ENCODE measurements at places on chromosomes 4 and X.

DNA sequence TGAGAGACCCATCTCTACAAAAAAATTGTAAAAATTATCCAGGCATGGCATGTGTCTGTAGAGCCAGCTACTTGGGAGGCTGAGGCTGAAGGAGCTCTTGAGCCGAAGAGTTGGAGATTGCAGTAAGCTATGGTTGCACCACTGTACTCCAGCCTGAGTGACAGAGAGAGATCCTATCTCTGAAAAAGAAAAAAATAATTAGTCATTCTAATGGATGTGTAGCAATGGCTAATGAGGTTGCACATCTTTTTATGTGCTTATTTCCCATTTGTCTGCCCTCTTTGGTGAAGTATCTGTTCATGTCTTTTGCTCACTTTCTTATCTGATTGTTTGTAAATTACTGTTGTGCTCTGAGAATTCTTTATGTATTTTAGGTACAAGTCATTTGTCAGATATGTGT is 19.0 kb upstream of the MAML3 start:
- DNase-seq = no peak

GRCh38 chrX:8204169-8204935 is 33.3 kb upstream of the VCX2 start:
- DNase-seq = no peak

DNA sequence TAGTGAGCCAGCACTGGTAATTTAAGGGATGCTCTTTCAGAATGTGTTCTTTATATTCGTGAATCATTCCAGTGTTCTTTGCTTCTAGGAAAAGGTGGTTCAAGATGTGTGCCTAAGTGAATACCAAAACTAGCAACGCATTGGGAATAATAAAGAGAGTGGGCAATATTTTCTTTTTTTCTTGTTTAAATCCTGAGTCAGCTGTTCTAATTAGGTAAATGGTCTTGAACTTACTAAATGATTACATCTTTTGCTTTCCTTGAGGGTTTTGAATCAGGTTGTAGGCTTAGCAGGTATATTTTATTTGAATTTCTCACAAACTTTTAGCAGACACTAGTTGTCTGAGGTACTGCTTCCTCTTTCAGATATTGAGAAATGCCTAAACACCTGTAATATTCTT is 29.5 kb downstream of the ENPEP start:
- no peak for DNase-seq

GRCh38 chrX:53438174-53438831 is 4.1 kb upstream of the HSD17B10 start:
- no peak for DNase-seq

DNA sequence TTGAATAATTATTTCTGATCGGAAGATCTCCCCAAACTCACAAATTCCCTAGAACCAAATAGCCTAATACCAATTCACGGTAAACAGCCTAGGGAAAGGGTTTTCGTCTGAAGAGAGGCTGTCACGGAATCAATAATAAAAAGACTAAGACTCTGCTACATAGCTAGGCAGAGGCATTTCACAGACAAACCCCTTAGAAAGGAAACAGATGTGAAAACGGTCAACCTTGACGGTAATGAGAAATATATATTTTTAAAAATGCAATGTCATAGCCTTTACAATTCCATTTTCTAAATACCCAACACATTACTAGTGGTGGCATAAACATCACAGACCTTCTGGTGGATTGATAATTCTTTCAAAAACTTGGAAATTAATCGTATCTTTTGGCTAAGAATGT is 28.4 kb downstream of the PROM1 start:
- DNase-seq = no peak

GRCh38 chr4:75745721-75746199 is 21.4 kb downstream of the USO1 start:
- no peak for DNase-seq

- no peak for DNase-seq
Observed at GRCh38 chrX:21738210-21738949, 19.5 kb downstream of the SMPX start.

- no peak for DNase-seq
Observed at GRCh38 chr4:74950200-74950599, 17.3 kb downstream of the PARM1 start.

DNA sequence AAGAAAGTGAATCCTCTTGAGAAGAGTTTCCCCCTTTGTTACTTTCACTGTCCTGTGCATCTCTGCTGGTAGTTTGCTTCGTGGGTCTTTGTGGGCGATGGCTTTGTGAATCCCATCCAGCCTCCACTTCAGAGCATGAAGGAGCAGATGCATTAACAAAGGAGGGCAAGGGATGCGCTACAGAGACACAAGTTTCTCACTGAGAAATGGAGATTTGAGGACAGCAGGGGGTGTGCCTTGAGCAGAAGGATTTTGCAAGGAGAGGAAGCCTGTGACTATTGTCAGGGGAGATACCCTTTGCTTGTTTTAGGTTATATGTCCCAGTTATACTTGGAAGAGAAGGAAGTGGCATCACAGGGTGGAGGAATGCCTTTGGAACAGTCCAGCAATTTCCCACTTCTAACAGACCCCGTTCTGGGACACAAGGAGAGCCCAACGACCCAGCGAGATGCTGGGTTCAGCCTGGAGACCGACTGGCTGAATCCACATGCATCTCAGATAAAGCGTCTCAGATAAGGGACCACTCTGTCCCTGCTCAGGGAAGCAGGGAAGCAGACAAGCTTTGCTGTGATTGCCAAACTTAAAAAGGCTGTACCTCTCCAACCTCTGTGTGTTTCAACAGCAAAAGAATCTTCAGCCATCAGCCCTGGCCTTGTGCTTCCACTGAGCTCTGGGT is 314.6 kb upstream of the GATB start:
- DNase-seq = no peak

GRCh38 chr4:118905566-118905965 is 16.9 kb downstream of the SYNPO2 start:
- no peak for DNase-seq

GRCh38 chrX:18707426-18708049 is at the start of gene PPEF1:
TSS of gene PPEF1 (plus strand) at chrX:18707645. CDS start at chrX:18707781, 136 bp downstream.
- DNase-seq = no peak

DNA sequence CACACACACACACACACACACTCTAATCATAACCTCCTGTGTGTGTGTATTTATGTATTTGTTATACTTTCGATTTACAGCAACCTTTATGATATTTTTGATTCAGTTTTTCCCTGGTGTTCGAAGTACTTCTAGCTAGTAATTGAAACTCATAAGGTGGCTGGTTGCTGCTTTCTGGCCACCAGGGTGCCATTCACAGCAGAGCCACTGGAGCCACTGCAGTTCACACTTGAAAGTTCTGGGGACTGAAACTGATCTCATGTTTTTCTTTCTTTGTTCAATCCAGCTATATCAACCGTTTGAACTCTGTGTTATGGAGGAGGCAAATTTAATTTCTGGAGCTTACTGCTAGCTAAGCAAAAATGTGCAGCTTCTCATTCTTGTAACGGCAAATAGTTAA is 419.4 kb downstream of the ADGRL3 start:
- no peak for DNase-seq

DNA sequence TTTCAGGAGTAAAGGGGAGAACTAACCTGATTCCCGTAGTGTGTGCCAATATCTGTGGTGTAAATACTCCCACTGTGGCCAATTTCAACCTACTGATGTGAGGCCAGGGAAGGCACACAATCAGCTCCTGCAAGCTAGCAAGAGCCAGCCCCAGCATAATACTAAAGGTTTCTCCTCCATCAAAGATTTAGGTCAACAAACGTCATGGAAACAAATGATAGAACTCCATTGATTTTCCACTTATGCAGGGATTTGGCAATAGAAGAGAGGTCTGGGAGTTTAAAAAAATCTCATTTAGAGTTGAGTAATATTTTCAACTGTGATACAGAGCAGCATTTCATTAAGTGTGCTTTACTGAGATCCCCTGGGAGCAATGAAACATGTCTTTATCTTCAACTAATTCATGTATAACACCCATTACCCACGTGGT is 15.8 kb upstream of the VEGFD start:
- DNase-seq = no peak
